ENCODE measurements at places on chromosomes 7 and 10.

DNA sequence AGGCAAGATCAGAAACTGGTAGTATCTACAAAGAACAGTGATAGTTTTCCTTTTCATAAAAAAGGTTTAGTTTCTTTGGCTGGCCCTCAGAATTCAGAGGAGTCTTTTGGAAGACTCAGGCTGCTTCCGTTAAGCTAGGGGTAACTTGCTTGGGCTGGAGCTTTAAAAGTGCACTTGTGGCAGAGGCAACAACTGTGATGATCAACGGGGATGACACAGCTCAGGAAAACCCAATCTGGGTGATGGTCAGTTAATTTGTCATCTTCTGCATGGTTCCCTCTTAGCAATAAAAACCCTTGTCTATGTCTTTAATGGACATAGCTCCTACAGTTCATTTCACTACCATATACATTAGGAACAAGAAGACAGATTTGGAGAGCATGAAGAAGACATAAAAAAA lies 46.7 kb downstream of the SGMS1 start:
- DNase-seq: no peak

GRCh38 chr10:123398180-123398591 lies 244.0 kb downstream of the BUB3 start:
- no peak for DNase-seq

GRCh38 chr7:149321978-149322541 lies 60.1 kb downstream of the ZNF783 start:
- DNase-seq: no peak

- no peak for DNase-seq
Measured at GRCh38 chr7:28882869-28883470, 75.2 kb downstream of the TRIL start.

DNA sequence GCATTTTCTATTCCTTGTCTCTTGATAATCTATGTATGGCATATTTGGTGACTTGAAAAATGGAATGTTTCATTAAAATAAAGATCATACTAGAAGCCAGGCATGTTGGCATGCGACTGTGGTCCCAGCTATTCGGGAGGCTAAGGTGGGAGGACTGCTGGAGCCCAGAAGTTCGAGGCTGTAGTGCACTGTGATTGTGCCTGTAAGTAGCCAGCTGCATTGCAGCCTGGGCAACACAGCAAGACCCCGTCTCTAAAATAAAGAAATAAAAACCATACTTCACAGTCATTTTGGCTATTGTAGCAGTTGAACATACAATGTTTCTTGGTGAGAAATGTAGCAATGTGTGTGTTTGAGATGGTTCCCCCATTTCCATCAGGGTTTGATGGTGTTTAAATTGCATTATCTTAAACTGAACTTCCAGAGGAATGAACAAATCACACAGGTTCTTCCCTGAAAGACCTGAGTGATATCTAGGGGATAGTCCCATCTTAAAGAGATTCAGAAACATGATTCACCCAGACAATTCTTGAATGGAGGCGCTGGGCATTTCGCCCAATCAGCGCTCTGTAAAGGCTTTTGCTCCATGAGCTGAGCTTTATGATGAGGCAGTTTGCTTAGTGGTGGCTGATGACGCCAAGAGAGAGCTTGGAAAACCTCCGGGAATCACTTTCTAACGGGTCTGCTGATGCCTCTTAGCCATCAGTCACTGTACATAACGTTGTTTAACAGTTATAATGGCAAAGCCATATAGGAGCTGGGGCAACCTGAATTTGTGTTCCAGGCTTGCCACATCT lies 19.4 kb upstream of the BTBD16 start:
- DNase-seq: no peak

DNA sequence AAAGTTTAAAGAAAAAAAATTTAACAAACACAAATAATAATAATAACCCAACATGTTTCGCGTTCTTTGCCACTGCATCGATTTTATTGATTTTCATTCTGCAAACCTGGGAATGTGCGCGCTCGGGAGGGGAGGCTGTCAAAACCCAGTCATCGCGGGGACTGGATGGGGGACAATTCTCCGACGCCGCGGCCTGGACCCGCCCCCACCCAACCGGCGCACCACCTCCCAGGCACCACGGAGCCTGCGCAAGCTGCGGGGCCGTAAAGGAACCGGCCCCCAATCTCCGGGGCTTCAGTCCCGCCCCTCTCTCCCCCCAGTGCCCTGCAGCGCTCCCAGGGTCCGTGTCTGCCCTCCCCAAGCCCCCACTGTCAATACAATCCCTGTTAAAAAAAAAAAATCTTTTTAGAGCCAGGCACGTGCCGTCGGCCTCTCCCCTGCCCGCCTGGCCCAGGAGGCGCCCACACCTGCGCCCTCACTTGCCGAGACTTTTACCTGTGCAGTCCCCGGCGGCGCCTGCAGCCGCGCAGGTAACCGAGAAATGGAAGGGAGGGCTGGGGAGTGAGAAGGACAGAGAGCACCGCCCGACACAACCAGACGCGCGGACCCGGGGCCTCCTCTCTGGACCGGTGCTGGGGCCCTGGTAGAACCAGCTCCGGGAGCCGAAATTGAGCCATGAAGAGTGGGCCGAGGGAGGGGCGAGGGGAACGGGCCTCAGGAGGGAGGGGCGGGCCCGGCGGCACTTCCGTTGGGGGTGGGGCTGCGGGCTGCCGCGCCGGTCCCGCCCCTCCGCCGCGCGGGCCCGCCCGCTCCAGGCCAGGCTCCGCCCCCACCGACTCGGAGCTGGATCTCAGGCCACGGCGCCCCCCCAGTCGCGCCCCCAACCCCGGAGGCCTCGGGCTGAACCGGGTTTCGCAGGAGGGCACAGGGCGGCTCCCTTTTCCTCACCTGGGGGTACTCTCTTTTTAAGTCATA lies 7.6 kb upstream of the ZNF503 start:
- peak; percentile 47 for DNase-seq

- no peak for DNase-seq
Measured at GRCh38 chr10:79255007-79255507, 92.2 kb upstream of the PPIF start.

- DNase-seq: no peak
Measured at GRCh38 chr7:131072505-131073091, 255.1 kb upstream of the MKLN1 start.

- DNase-seq: no peak
Measured at GRCh38 chr10:124287791-124288190, 130.9 kb downstream of the OAT start.

DNA sequence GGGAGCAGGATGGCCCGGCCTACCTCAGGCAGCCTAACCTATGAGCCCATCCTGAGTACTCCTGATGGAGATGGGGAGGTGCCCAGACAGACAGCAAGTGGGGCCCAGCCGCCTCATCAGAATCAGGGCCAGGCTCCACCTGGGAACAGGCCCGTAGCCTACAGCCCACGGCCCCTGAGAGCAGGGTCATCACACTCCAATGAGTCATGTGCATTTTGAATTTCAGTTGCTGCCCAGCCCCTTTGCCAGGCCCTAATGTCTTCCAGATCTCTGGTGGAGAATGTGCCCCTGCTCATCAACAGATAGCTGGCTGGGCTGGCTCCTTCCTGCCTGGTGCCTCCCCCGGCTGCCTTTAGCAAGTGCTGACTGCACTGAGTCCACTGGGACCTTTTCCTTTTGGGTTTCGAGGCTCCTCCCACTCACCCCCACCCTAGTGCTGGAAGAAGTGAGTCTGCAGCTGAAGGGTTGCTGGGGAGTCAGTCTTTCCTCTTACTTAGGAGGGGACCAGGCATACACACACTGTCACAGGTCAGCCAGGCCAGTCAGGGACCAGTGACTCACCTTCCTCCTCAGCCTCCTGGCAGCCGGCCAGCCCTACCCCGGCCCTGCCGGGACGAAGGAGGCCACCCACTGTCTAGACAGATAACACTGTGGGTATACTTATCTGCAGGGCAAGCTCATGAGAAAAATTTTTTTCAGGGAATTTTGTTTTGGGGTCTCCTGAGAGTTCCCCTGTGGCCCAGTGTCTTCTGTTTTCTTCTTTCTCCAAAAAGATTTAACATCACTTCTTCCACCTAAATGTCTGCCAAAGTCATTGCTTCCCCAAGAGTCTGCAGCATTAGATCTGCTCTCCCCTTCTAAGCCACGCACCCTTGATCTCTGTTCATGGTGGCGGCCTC lies 9.1 kb upstream of the ASIC3 start:
- DNase-seq: peak; percentile 89

DNA sequence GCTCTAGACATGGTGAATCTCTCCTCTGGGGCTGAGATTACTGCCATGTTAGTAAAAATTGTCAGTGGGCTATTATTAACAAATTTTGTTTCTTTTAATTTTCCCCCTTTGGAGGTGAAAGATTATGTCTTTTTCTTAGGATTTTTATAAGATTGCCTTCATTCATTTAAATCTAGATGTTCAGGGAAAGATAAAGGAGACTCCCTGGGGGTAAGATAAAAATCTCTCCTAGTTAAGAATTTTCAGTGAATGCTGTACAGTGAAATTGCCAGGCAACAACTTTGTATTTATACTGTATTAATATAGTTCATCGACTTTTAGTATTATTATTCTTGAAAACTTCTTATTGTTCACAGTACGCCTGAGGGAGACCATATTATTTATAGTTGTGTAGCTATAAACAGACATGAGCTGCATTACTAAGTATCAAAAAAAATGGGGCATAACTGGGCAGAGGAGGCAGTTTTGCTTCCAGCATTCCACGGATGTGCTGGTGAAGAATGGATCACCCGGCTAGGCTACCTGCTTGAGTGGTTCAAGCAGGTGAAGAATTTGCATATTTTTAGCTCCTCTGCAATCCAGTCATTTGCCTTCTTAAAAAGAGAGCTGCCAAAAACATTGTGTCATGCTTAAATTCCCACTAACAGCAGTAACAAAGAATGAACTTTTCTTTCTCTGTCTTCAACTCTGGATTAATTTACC lies 552.1 kb downstream of the DNAJB9 start:
- DNase-seq: no peak

DNA sequence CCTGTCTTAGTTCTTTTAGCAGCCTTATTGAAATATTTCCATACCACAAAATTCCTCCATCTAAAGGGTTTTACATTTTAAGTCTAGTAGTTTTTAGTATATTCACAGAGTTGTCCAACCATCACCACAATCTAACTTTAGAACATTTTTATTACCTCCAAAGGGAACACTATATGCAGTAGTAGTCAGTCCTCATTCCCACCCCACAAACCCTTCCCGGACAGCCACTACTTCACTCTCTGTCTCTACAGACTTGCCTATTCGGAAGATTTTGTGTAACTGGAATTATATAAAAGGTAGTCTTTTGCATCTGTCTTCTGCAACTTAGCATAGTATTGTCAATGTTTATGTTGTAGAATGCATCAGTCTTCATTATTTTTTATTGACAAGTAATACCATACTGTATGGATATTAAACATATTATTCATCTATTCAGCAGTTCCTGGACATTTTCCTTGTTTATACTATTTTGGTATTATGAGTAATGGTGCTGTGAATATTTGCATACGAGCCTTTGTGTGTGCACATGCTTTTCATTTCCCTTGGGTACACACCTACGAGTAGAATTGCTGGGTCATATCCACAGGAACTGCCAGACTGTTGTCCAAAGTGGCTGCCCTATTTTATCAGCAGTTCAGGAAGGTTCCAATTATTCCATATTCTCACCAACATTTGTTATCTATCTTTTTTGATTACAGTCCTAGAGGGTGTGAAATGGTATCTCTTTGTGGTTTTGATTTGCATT lies 60.9 kb upstream of the LANCL2 start:
- no peak for DNase-seq
